Stimulated activated CD4-positive, alpha-beta T cell treated with anti-CD3 and anti-CD28 coated beads, Interleukin-15, amount 100 ng/mL, for 1 hour (primary cell): ENCODE measurements at places on chromosomes 6 and 20.

GRCh38 chr20:39245685-39246311 lies 283.7 kb downstream of the DHX35 start:
- DNase-seq: no peak

DNA sequence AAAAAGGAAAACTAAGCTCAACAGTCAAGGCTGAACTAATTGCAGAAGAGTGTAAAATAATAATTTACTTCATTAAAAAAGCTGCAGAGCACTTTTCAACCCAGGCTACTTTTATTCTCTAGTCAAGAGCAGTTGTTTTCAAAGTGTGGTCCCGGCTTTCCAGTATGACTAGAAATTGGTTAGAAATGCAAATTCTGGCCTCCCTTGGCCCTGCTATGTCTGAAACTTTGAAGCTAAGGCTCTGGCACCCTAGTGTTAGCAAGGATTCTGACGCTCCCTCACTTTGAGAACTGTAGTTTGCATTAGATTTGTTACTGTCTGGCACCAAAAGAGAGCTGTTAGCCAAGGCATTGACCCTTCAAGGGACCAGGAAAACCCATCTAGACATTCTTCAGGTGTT lies 9.5 kb upstream of the NXT1 start:
- DNase-seq: no peak

DNA sequence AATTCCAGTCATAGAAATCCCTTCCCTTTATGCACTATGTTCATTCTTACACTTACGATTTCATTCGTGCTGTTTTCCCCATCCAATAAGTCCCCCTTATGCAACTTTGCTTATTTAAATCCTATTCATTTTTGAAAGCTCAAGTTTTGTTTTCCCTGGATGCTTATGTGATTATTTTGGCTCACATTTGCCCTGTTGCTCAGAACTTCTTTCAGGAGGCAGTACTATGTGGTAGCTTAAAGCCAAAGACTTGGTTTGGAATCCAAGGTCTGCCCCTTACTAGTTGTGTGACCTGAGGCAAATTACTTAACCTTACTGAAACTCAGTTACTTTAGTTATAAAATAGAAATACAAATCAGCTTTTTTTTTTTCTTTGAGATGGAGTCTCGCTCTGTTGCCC lies 59.6 kb downstream of the MOXD1 start:
- no peak for DNase-seq

- DNase-seq: no peak
Measured at GRCh38 chr6:44435500-44435899, 48.0 kb downstream of the CDC5L start.
